NCI-H1930 (cell line): ENCODE measurements at places on chromosomes 7 and 10.

GRCh38 chr10:31515819-31516402 lies 196.9 kb downstream of the ZEB1 start:
- no peak for DNase-seq

- DNase-seq, result no peak
These were observed 134.2 kb downstream of the ELAPOR2 start for GRCh38 chr7:86925221-86925620.

GRCh38 chr7:79096361-79096805 lies 357.1 kb downstream of the MAGI2 start:
- DNase-seq, result no peak

DNA sequence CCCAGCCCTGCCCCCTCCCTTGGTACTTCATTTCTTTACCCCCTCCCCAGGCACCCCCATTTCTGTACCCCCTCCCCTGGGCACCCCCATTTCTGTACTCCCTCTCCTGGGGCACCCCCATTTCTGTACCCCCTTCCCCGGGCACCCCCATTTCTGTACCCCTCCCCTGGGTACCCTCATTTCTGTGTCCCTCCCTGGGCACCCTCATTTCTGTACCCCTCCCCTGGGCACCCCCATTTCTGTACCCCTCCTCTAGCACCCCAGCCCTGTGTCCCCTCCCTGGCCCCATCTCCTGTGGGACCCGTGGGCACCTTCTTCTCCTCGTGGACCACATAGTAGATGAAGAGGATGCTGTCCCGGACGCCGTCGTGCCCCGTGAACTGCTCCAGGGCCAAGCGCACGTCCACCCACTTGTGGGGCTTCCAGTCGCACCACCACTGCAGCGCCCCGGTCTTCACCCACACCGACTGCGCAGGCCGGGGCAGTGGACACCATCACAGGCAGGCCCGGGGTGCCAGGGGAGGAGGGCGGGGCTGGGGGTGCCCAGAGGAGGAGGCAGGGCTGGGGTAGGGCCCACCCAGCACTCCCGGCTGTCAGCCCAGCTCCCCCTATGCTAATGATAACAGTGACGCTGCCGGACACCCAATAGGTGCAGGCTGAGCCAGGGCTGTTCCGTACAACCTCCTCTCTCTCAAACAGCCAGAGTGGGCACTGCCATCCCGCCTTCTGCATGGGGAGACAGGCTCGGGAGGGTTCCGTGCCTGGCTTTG lies 20.4 kb downstream of the TECPR1 start:
- DNase-seq, result no peak

GRCh38 chr7:95527033-95527775 lies 41.5 kb downstream of the ASB4 start:
- peak; percentile 67 for DNase-seq
